ENCODE measurements at places on chromosomes 1 and 21.

GRCh38 chr1:81619156-81619555, 181.6 kb upstream of the ADGRL2 start:
- no peak for DNase-seq

DNA sequence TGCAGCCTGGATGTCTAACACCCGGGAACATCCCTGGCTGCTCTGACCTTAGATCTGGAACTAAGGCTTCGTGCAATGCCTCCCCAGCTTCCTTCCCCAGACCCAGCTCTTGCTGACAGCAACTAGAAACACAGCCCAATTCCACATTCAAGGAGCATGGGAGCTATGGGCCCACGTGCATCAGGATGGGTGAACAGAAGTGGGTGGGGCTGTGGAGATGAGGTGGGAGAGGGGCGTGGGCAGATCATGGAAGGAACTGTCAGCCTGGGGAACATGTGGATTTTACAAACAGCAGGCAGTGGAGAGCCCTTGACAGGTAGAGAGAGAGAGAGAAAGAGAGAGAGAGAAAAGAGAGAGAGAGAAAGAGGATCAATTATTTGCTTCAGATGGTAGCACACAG, 231.6 kb downstream of the MATN1 start:
- no peak for DNase-seq

DNA sequence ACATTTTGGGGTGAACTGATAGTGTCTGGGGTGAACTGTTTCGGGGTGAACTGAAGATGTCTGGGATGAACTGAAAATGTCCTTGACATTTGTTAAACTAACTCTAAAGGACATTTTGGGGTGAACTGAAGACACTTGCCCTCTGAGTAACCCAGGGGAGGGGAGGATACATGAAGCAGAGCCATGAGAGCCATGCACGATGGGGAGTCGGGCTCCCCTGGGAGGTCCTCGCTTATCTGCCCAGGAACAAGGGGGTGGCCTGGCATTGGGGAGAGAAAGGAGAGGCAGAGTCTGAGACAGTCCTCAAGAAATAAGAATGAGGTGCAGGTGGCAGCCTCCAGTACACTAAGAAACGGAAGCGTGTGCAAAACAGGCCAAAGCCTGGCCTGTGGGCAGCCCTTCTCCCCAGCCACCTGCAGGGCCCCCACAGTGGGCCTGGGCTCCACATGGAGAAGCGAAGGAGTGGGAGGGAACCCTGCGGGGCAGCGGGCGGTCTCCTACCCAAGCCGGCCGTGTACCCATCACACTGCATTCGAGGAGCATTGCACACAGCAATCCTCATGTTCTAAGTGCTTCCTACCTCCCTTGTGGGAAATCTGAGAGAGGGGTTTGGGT, 24.2 kb downstream of the RSPH1 start:
- DNase-seq, result no peak

GRCh38 chr1:157183870-157184269, 45.7 kb upstream of the ETV3 start:
- DNase-seq, result no peak

DNA sequence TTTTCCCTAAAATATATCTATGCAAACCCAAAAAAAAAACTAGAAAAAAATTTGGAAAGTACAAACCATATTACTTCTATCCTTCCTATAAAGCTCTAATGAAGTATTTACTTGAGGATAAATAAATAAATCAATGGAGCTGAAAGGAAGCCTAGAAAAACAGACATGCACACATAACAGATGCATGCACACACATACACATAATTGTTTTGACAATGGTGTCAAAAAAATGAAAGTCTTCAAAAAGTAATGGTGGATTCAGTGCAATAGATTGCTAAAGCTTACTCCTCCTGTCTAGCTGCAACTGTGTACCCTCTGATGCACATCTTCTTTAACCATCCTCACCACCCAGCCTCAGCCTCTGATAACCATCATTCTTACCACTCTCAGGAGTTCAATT, 521.9 kb upstream of the RGS18 start:
- no peak for DNase-seq

GRCh38 chr21:28298251-28298672, 694.4 kb downstream of the LTN1 start:
- DNase-seq, result no peak

- DNase-seq, result no peak
Observed at GRCh38 chr1:156941675-156942074, 21.2 kb downstream of the LRRC71 start.

DNA sequence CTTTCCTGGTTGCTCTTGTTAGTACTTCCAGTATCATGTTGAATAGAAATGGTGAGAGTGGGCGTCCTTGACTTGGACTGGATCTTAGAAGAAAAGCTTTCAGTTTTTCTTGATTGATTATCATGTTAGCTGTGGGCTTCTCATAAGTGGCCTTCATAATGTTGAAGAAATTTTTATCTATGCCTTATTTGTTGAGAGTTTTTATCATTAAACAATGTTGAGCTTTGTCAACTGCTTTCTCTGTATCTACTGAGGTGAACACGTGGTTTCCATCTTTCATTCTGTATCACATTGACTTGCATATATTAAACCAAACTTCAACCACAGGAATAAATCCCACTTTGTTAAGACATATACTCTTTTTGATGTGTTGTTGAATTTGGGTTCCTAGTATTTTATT, 29.4 kb downstream of the PRKAB2 start:
- DNase-seq, result no peak

DNA sequence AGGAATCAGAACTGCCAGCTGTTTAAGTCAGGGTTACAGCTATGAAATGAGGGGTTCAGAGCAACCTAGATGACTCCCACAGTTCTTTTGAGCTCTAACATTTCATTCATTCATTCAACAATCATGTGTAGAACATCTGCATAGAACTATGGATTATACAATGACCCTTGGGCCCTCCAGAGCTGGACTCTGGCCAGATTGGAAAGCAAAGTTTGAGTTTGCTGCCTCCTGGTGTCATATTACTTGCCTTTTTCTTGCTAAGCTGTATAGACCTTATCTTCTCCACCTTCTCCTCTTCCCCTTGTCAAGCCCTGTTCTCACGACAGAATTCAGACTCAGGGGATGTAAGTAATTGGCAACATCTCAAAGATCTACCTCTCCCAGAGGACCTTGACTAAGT, 4.0 kb downstream of the CASQ2 start:
- no peak for DNase-seq

DNA sequence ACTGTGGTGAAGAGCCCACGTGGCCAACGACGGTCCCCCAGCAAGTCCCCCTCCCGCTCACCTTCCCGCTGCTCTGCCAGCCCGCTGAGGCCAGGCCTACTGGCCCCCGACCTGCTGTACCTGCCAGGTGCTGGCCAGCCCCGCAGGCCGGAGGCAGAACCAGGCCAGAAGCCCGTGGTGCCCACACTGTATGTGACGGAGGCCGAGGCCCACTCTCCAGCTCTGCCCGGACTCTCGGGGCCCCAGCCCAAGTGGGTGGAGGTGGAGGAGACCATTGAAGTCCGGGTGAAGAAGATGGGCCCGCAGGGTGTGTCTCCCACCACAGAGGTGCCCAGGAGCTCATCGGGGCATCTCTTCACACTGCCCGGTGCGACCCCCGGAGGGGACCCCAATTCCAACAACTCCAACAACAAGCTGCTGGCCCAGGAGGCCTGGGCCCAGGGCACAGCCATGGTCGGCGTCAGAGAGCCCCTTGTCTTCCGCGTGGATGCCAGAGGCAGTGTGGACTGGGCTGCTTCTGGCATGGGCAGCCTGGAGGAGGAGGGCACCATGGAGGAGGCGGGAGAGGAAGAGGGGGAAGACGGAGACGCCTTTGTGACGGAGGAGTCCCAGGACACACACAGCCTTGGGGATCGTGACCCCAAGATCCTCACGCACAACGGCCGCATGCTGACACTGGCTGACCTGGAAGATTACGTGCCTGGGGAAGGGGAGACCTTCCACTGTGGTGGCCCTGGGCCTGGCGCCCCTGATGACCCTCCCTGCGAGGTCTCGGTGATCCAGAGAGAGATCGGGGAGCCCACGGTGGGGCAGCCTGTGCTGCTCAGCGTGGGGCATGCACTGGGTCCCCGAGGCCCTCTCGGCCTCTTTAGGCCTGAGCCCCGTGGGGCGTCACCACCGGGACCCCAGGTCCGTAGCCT, 46.8 kb downstream of the TRIM11 start:
- DNase-seq, result no peak

DNA sequence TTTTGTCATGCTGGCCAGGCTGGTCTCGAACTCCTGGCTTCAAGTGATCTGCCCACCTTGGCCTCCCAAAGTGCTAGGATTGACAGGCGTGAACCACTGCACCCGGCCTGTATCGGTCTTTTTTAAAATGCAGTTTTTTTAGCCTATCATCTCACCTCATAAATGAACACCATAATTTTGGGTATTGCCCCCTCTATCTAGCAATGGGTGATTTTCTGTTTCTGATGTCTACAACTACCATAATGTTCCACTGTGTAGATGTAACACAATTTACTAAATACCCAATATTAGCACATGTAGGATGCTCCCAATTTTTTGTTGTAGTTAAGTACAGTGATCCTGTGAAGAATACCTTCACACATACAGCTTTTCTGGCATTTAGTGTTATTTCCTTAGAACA, 2.0 kb upstream of the CAMTA1 start:
- DNase-seq, result no peak

GRCh38 chr1:11929849-11930248, 3.6 kb upstream of the KIAA2013 start:
- DNase-seq, result no peak

DNA sequence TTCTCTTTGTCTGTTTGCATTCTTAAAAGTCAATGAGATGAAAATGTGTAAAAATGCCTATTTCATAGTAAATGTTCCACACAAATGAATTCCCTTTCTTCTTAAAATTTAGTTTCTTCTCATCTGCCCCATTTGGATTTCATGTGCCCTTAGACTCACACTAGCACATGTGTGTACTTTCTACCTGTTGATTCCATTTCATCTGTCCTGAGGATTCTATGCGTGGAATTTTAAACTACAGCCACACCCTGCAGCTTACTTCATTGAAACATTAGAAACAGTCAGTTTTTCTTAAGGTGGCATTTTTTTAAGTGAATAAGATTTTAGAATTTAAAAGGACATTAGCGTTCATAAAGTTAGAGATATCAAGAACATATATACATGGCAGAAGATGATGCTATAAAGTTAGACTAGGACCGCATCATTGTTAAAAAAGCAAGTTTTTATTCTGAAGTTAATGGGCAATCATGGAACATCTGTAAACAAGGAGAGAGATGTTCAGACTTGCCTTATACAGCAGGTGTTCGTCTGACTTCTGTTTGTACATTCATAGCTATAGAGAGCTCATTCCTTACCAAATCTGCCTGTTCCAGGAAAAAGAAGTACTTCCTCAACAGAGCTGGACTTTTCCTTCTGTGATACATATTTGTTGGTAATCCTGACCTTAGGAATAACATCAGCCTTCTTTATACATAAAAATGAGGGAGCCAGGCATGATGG, 3.9 kb upstream of the TUT4 start:
- no peak for DNase-seq

GRCh38 chr21:42601656-42602055, 51.8 kb upstream of the PDE9A start:
- DNase-seq, result no peak

DNA sequence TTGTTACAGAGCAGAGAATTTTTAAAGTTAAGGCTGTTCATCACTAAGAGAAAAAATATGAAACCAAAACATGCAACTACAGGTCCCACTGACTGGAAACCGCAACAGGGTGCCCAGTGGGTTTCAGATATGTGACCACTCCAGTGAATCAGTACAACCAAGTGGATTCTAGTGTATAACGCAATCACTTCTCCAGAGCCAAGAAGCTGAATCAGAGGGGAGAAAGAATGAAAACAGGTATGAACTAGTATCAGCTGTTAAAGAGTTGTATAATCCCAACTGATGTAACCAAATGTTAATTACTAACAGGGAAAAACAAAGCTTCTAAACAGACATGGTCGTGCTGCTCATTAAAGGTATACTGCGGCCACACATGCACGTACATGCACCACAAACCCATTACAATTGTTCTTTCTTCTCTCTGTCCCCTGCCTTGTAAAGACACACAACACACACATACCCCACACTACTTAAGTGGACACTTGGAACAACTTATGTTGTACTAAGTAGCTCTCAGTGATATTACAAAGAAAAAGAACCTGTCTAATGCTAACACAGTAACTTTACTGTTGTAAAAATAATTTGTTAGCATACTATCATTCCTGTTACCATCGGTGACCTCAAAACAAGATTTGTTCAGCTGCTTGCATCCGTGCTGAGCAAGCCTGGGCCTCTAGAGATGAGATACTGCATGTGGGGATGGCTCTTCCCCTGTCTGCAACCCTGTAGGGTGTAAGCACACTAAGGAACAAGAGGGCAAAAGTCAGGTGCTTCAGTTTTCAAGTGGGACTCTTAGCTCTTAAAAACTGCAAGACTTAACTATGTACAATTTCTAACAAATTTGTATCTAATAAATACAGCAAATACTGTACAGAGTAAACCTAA, 74.2 kb downstream of the PTPN14 start:
- DNase-seq, result peak; percentile 84

- no peak for DNase-seq
Observed at GRCh38 chr1:92711473-92712165, 73.3 kb downstream of the EVI5 start.

DNA sequence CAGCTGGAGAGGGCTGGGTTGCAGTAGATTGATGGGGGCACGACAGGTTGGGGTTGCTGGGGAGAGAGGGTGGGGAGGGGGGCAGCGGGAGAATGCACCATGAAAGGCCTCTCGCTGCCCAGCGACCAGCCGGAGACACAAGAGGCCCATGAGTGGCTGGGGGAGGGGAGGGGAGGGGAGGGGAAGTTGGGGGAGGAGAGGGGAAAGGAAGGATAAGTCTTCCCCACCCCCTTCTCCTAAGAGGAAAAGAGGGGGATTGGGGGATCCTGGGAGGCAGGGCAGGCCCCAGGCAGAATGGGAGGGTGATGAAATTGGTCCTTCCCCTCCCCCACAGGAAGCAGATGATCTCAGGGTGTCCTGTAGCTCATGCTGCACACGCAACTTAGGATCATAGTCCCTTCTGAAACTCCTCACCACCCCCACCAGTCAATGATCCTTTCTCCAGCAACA, 45.7 kb downstream of the PAX7 start:
- no peak for DNase-seq

DNA sequence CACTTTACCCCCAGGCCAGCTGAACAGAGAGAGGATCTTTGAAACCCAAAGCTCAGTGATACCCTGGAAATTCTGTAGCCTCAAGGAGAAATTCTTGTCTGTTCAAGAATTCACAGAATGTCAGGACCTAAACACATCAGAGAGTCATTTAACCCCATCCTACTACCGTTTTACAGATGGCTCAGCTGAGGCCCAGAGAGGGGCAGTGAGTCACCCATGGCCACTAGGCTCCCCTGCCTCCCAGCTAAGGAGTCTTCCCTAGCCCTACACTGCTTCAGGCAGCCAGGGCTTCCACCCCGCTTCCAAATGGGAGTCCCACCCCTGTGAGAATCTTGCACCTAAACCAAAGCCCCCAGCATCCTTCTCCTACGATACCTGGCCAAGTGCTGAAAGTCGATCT, 28.3 kb downstream of the VWA5B1 start:
- no peak for DNase-seq

DNA sequence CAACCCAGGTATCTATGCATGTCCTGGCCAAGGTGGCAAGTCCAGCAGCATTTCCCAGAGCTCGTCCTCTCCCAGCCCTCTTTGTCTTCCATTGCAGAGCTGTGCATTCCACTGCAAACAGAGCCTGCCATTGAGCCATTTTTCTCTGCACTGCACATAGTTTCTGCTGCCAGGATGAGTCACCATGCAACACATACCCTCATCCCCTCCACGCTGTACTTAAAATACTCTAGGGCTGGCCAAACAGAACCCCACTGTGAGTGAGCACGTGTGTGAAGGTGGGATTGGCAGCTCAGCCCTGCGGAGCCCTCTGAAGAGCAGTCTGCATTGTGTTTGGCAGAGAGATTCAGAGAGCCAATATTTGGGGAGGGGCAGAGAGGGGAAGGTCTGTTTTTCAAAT, 3.9 kb upstream of the ATP1B1 start:
- peak; percentile 49 for DNase-seq

Data from skeletal muscle cell (primary cell).